HL-60 (cell line): ENCODE measurements at places on chromosomes 1 and 21.

DNA sequence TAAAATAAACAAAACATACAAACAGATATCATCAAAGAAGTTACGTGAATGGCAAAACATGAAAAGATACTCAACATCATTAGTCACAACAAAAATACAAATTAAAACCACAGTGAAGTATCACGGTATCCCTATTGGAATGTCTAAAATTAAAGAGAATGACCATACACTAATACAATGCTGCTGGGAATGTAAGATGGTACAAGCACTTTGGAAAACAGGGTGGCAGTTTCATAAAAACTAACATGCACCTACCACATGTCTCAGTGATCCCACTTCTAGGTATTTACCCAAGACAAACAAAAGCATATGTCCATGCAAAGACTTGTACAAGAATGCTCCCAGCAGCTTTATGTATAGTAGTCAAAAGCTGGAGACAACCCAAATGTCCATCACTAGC is 69.1 kb downstream of the HSF2BP start:
- DNase-seq = no peak

GRCh38 chr1:37035796-37036666 is 1.7 kb upstream of the GRIK3 start:
- no peak for DNase-seq

- DNase-seq = no peak
Observed at GRCh38 chr1:57019236-57019839, 53.5 kb upstream of the C8B start.

DNA sequence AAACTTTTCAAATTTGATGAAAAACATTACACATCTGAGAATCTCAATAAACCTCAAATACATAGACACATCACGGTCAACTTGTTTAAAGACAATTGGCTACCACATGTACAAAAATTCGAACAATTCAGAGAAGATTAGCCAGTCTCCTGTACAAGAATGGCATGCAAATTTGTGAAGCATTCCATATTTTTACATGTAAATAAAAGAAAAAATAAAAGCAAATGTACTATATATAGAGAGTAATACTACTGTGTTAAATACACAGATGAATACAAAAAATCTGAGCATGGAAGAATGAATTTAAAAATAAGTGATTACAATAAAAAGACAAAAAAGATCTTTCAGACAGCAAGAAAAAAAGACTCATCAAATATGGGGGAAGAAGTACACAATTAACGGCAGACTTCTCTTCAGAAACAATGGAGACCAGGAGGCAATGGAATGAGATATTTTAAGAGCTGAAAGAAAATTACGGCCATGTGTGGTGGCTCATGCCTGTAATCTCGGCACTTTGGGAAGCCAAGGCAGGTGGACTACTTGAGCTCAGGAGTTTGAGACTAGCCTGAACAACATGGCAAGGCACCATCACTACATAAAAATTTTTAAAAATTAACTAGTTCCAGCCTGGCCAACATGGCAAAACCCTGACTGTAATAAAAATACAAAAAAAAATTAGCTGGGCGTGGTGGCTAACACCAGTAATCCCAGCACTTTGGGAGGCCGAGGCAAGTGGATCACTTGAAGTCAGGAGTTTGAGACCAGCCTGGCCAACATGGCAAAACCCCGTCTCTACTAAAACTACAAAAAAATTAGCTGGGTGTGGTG is 23.2 kb downstream of the HAX1 start:
- no peak for DNase-seq

- no peak for DNase-seq
Observed at GRCh38 chr1:100517515-100517914, 20.4 kb upstream of the GPR88 start.

GRCh38 chr1:220796530-220796929 is 9.8 kb downstream of the MTARC1 start:
- no peak for DNase-seq
